ENCODE measurements at places on chromosomes 12 and 14. TPM values are rescaled to one million over a fixed set of nuclear protein-coding genes. Genes with fewer than 3 reads are reported as not detected.

- H3K27ac ChIP-seq: no peak overlapping the region
- no peaks in the 10 kb centered on the region for H3K36me3 ChIP-seq
- no peak overlapping the region for H3K4me3 ChIP-seq
- no peaks in the 10 kb centered on the region for H3K27me3 ChIP-seq
- no peak for DNase-seq
Measured at GRCh38 chr14:87883750-87884149, 109.2 kb downstream of the GALC start.

Gene EGLN3
- 14.0 TPM for total RNA-seq

Gene SELPLG
- total RNA-seq: 7.4 TPM

DNA sequence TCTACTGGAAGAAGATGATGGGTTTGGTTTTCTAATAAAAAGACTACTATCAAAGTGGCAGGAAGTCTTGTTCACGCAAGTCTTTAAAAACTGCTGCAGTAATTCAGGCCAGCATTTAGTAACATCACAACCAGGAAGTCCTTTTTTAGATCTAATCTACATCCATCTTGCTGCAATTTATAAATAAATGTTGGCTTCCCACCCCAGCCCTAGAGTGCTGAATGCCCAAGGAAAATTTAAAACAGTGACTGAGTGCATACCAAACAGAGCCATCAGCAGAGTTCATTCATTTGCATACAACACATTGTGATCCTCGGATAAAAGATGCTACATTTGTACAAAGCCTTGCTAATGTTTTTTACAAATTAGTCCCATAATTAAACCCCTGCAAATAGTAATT is 72.1 kb downstream of the PHLDA1 start:
- H3K4me1 ChIP-seq: no peaks in the 10 kb centered on the region
- no peak for DNase-seq
- H3K4me3 ChIP-seq: no peak overlapping the region
- H3K27ac ChIP-seq: no peak overlapping the region
- H3K27me3 ChIP-seq: no peaks in the 10 kb centered on the region

DNA sequence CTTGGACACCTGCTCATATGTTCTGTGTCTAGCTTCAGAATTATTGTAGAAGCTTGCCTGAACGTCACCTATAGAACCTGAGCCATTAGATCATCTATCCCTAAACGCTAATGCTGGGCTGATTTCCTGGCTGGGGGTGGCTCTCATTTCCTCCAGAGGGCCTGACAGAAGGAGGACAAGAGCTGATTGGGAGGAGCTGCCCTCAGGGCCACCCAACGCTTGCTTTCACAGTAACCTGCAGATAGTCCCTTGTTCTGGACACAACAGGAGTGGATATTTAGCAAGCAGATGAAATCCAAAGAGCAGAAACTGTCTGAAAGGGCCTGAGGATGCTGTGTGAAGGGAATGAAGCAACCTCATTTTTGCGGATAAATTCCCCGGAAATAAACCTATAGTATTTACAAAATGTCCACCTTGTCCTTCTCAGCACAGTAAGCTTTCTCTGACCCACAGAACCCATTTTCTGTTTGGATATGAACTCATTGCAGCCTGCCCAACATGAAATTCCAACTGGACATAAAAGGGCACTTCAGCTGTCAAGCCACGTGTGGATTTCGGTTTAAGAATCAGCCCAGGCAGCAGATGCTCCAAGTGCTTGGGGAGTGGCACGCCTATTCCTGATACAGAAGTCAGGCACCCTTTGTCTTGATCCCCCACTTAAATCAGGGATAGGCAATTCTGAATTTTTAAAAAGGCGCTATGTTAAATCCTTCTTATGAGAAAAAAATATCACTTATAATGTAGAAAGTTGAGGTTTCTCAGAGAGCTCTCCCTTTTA is 32.8 kb upstream of the TUBA1C start:
- H3K4me1 ChIP-seq: peaks cover 22% of the 10 kb centered on the region
- no peaks in the 10 kb centered on the region for H3K36me3 ChIP-seq
- no peak overlapping the region for H3K27ac ChIP-seq
- H3K4me3 ChIP-seq: no peak overlapping the region
- no peak for DNase-seq

DNA sequence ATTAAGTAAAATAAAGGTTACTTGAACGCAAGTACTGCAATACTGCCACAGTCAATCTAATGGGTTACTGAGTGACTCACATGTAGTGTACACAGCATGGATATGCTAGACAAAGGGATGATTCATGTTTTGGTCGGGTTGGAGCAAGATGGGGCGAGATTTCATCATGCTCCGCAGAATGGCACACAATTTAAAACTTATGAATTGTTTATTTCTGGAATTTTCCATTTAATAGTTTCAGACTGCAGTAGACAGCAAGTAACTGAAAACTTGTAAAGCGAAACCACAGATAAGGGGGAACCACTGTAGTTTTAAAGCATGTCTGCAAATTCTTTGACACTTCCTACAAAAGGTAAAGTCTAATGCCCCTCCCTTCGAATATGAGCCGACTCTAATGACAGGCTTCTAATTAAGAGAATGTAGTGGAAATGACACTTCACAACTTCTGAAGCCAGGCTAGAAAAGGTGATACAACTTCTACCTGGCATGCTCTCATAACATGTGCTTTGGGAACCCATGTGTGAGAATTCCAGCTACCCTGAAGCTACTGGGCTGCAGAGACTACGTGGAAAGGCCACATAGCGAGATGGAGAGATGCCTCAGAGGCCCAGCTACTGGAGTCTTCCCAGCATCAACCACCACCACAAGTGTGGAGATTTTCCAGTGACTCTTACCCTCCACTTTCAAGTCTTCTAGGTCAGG is 13.9 kb upstream of the TCP11L2 start:
- DNase-seq: no peak
- H3K27ac ChIP-seq: peak overlapping the region; percentile 5
- no peaks in the 10 kb centered on the region for H3K4me1 ChIP-seq
- H3K36me3 ChIP-seq: no peaks in the 10 kb centered on the region
- H3K4me3 ChIP-seq: no peak overlapping the region

Data from Peyer's patch (tissue), 4 donors.